ENCODE measurements at places on chromosomes 12 and 14.

DNA sequence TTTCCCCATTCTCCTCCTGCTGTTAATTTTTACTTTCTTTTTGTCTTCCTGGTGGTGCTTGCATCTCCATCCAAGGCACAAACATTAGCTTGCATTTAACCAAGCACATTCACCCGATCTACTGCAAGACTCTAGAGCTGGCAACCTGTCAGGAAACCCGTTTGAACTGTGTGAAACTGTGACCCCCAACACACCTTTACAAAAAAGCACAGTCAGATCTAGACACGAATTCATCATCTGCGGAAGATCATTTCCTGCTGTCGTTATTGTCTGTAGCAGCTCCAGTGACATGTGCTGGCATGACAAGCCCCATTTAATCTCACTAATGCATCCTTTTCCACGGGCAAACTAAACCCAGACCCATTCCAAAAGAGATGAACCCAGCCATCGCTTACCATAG is 340.5 kb downstream of the VRK1 start:
- no peak for DNase-seq

DNA sequence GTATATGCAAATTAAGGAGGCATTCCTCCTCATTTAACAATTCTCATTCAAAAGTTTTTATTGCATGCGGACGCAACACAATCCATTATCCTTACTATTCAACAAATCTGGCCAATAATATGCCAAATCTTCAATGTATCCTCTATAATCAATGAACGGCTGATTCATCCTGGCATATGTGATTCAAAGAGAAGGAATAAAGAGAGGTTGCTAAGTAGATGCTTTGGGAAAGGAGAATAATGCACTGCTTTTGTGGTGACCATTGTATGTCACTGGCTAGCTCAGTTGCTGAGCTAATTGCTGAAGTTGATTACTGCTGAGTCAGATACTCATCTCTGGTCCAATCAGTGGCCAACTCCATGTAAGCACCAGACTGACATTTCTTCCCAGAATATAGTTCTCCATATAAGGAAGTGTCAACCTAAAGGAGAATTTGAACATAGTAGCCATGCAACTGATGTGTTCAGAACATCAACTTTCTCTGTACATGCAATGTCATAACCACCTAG is 148.0 kb downstream of the PDZRN4 start:
- no peak for DNase-seq

DNA sequence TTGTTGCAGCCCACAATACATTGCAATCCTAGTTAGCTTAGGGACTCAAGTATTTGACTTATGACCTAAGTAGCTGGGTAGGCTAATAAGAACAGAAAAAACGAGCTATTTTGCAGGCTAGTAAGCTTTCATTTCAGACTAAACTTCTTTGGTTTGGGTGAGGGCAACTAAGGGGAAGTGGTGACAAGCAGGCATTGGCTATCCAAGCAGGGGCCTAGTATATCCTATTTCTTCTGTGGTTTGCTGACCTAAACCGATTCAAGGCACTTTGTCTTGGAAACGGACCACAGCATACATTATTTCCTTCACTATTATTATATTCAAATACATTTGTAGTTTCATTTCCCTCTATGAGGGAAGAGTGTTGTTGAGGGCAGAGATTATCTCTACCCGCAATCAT is 21.6 kb upstream of the SLC5A8 start:
- no peak for DNase-seq

DNA sequence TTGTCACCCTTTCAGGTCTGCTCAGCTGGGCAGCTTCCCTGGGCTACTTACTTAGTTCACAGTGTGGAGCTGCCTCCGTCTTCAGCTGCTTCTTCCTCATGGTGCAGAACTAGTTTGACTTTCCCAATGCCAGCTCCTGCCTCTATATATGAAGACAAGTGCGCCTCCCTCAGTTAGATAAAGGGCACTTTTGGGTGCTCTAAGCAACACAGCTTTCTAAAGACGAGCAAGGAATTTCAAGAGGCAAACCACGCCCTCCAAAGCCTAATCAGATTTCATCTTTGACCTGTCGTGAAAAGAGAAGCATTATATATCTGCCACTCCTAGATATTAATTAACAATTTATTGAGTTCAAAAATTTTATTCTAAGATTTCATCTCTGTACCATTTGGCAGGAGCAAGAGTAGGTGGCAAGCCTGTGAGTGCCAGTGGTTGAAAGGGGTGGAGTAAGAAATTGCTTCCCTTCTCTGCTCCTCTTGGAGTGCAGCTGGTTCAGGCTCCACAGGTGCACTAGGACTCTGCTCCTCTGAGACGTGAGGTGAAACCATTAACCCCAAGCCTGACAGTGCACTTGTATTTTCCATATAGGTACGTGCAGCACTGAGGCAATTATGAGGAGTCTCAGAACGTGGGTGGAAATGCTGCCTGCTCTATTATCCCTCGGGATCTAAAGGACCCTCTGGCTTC is 2.1 kb upstream of the SLC11A2 start:
- DNase-seq: peak; percentile 45

DNA sequence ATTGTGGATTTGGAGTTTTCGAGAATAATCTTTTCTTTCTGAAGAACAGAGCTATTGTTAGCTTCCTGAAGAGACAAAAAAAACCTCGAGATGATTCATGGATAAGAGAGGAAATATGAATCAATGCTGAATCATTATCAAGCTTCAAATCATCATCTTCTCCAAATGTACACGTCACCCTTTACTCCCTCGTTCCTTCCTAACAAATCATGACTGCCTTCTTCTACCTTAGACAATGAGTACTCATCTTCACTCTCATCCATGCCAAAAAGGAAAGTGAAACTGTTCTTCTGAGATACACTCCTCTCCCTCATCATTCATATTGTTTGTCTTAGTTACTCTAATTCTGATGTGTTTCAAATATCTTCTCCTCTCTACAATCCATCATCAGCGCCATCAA is 1115.8 kb upstream of the ATXN7L3B start:
- DNase-seq: no peak

DNA sequence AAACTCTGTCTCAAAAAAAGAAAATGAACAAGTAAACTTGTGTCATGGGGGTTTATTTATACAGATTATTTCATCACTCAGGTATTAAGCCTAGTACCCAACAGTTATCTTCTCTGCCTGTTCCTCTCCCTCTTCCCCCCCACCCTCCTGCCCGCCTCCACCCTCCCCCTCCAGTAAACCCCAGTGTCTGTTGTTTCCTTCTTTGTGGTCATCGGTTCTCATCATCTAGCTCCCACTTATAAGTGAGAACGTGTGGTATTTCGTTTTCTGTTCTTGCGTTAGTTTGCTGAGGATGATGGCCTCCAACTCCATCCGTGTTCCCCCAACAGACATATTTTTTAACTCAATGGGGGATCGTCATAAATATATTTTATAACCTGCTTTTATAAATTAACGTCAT is 12.3 kb downstream of the IL31 start:
- no peak for DNase-seq

Data from G401 (cell line).